Cardiac fibroblast (primary cell): ENCODE measurements at places on chromosomes 16 and 17.
A peak's percentile ranks its signal among the peaks of the same experiment; 100 is the strongest.

- DNase-seq, result peak; percentile 79
These were observed 129.4 kb downstream of the TANGO6 start for GRCh38 chr16:68972720-68973119.

- no peak for DNase-seq
These were observed 24.1 kb upstream of the CAPN15 start for GRCh38 chr16:503150-504071.

GRCh38 chr17:58996968-58997367 lies 109.7 kb downstream of the TRIM37 start:
- DNase-seq, result no peak

- DNase-seq, result peak; percentile 47
These were observed 124.8 kb downstream of the MAP2K6 start for GRCh38 chr17:69539274-69539673.

DNA sequence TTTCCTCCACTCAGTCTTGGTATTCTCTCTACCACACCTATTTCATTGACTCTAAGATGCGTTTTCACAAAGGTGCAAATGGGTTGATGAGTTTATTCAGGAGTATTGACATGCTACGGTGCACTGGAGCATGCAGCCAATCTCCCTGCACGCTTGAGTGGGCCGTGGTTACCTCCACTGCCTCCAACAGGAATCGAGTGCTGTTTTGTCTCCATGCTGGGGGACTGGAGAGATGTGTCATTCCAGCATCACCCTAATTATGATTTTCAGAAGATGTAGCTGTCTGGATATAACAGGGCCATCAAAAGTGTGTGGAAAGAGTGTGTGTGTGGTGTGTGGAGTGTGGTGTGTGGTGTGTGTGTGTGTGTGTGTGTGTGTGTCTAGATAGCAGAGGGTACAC lies 351.6 kb upstream of the ZFHX3 start:
- no peak for DNase-seq

- DNase-seq, result peak; percentile 18
These were observed 11.8 kb downstream of the RFFL start for GRCh38 chr17:35051579-35052240.

- DNase-seq, result no peak
These were observed 171.3 kb upstream of the CHMP6 start for GRCh38 chr17:80820331-80820730.

GRCh38 chr17:72079700-72080099 lies 41.1 kb upstream of the SOX9 start:
- peak; percentile 2 for DNase-seq

GRCh38 chr16:74841904-74842303 lies 67.3 kb upstream of the FA2H start:
- no peak for DNase-seq

DNA sequence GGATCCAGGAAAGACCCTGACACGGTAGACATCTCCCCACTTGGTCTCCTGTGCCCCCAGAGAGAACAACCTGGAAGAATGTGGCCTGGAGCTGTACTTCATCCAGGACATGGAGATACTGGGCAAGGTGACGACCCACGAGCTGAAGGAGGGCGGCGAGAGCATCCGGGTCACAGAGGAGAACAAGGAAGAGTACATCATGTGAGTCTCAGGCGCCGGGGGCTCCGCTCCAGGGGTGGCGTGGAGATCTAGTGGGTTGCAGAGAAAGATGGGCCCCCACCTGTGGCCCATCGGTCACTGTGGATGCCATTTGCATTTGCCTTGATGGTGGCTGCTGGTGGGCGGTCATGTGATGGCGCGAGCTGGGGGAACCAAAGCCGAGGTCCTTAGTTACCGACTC lies 14.9 kb upstream of the CLEC18A start:
- DNase-seq, result no peak
